SIG-M5 (cell line): ENCODE measurements at places on chromosomes 1 and 21.

GRCh38 chr1:241332037-241332409 is 25.0 kb downstream of the RGS7 start:
- no peak for DNase-seq

- peak; percentile 37 for DNase-seq
These were observed 11.2 kb upstream of the CREG1 start for GRCh38 chr1:167564612-167565270.

GRCh38 chr1:54480525-54480848 is 67.5 kb upstream of the ACOT11 start:
- DNase-seq = no peak

GRCh38 chr1:225627304-225627947 is 25.5 kb downstream of the ENAH start:
- DNase-seq = no peak

- no peak for DNase-seq
These were observed 5.1 kb upstream of the FRRS1 start for GRCh38 chr1:99771513-99771918.

DNA sequence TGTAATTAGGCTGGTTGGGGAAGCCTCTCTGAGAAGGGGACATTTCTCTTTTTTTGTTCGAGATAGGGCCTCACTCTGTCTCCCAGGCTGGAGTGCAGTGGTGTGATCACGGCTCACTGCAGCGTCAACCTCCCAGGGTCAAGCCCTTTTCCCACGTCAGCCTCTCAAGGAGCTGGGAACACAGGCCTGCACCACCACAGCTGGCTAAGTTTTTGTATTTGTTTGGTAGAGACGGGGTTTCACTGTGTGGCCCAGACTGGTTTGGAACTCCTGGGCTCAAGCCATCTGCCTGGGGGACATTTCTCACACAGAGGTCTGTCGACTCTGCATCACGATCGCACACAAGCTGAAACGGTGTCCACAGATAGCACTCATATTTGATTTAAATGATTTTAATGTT is 39.7 kb downstream of the HUNK start:
- no peak for DNase-seq

- DNase-seq = no peak
These were observed at the start of gene KCNA3 for GRCh38 chr1:110674337-110675059. KCNA3 (minus strand) TSS chr1:110674940; CDS start chr1:110674809, 131 bp downstream.

DNA sequence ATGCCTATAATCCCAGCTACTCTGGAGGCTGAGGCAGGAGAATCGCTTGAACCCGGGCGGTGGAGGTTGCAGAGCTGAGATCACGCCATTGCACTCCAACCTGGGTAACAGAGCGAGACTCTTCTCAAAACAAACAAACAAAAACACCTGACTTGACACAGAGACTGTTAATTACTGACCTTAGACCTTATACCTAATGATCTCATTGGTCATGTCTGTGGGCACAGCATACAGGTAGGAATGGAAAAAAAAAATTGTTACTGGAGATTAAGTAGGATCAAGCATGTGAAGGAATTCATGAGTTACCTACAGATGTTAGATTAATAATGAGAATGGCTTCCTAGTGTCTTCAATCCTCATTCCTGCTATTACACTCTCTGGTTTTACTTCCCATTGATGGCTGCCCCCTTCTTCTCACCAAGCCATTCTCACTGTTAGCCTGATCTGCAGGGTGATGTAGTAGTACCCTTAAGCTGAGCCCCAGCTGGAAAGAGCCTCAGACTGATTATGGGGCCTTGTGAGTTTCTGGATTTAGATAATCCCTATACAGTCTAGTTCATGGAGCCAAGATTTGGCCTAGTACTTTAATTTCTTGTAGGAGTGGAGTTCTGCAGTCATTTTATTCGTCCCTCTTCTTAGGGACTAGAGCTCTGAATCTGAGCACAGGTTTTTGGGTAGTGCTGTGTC is 8.8 kb downstream of the TBCE start:
- no peak for DNase-seq

- peak; percentile 53 for DNase-seq
These were observed 436.4 kb downstream of the PLA2G4A start for GRCh38 chr1:187264995-187265602.

DNA sequence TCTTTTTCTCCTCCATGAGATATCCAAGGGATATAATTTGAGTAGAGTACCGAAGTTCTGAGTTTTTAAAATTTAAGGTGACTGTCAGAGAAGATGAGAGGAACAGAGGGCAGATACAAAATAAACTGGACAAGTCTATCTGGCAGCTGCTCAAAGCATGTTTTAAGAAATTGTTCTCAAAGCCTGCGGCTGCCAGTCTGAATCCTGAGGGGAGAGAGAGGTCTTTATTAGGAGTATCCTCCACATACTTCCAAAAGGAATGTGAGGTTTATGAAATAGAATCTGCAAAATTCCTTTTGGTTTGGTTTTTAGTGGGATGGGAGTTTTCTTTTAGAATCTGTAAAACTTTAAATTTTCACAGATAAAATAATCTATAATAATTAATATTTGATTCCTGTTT is 41.3 kb downstream of the TTC13 start:
- DNase-seq = no peak
